ENCODE measurements at places on chromosomes 4 and X.
A peak's percentile ranks its signal among the peaks of the same experiment; 100 is the strongest.

DNA sequence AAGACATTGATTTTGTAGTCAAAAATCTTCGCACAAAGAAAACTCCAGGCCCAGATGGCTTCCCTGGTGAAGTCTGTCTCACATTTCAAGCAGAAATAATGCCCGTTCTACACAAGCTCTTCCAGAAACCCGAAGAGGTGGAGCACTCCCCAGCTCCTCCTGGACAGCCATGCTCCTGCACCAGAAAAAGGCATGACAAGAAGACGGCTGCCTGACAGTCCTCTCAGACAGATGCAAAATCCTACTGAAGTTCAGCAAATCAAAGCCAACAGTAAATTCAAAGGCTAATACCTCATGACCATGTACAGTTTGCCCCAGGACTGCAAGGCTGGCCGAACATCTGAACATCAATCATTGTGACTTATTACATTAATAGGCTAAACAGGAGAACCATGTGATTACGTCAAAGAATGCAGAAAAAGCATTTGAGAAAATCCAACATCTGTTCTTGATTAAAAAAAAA, 30.8 kb upstream of the MXD4 start:
- DNase-seq: peak; percentile 88

DNA sequence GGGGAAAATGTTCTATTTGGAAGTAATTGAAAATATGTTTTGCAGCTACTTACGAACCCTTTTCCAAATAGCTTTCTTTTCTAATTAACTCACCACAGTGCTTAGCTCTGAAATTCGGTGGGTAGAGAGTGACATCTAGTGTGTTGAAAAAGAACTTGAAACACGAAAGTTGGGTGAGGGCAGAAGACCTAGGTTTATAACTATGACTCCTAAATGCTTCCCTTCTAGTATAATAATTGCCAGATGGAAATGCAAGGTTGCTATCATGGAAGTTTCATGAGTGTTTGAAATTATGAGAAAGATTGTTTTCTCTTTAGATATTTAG, 77.3 kb upstream of the NOCT start:
- peak; percentile 42 for DNase-seq

GRCh38 chr4:105594099-105595010, 41.9 kb downstream of the ARHGEF38 start:
- DNase-seq: no peak

DNA sequence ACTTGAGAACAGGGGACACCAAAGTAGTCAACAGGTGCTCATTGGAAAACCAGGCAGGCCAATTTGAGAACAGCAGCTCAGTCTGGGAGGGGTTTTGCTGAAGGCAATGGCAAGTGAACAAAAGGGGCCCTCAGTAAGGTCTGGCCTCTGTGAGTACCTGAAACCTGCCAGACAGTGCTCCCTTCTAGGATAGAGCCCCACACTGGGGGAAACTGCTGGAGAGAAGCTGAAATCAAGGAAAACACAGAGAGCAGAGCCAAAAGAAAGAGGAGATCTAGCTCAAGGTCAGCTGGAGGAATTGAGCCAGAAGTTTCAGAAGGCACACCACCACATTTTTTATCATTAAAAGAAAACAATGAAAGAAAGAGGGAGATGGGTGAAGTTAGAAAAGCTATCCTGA, 28.2 kb downstream of the PNMA6E start:
- DNase-seq: no peak

DNA sequence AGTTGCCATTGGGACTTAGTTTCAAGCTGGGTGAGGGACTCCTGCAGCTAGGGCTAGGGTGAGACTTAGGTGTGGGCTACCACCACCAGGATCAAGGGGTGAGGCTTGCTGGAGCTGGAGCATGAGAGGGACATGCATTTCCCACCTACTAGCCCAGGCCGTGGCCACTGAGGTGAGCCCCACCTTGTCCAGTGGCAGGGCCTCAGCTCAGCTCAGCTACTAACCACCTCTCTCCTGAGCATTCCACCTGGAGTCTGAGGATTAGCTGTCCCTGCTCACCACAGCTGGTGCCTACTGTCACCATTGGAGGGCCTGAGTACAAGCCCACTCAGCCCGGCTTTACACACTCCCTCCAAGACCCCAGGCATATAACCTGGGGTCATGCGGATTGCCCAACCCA, 62.6 kb upstream of the MAGEH1 start:
- no peak for DNase-seq

GRCh38 chr4:7298619-7299009, 106.3 kb downstream of the SORCS2 start:
- DNase-seq: no peak

DNA sequence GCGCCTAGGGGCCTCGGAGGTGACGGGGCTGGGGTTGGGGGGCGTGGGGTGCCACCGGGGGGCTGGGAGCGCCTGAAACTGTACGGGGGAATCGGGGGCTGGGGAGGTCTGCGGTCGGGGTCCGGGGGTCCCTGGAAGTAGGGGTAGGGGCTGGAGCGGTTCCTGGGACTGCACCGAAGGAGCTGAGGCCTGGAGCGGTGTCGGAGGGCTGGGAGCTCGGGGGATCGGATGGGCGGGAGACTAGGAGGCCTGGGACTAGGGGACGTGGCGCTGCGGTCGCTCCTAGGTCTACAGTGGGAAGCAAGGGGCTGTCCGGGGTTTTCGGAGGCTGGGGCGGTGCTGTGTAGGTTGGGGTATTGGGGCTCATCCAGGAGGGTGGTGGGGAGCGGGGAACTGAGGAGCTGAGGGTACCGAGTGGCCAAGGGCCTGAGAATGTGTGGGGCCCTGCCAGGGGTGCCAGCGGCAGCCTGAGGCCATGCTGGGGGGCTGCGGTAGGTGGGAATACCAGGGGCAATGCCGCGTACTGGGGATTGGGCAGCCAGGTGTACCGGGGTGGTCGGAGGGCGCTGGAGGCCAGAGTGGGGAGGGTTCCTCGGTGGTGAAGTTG, 562 bp downstream of the AKAP17A start:
- DNase-seq: peak; percentile 50

GRCh38 chrX:134431894-134432293, 28.1 kb upstream of the HPRT1 start:
- no peak for DNase-seq

DNA sequence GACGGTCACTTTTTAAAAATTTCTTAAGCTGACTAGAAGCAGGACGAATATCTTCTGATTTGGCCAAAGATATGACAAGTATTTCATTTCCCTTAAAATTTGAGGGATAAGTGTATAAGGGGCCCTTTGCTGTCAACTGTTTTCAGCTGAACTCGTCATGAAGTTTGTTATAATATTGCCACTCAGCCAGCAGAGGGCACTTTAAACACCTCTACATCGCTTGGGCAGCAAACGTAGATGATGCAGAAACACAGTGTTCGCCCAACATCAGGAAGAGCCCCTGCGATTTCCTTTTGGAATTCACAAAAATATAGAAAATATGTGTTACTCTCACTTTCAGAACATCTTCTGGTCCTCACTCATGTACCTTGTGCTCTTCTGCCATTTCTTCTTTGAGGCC, 435.7 kb upstream of the FMR1 start:
- peak; percentile 1 for DNase-seq

DNA sequence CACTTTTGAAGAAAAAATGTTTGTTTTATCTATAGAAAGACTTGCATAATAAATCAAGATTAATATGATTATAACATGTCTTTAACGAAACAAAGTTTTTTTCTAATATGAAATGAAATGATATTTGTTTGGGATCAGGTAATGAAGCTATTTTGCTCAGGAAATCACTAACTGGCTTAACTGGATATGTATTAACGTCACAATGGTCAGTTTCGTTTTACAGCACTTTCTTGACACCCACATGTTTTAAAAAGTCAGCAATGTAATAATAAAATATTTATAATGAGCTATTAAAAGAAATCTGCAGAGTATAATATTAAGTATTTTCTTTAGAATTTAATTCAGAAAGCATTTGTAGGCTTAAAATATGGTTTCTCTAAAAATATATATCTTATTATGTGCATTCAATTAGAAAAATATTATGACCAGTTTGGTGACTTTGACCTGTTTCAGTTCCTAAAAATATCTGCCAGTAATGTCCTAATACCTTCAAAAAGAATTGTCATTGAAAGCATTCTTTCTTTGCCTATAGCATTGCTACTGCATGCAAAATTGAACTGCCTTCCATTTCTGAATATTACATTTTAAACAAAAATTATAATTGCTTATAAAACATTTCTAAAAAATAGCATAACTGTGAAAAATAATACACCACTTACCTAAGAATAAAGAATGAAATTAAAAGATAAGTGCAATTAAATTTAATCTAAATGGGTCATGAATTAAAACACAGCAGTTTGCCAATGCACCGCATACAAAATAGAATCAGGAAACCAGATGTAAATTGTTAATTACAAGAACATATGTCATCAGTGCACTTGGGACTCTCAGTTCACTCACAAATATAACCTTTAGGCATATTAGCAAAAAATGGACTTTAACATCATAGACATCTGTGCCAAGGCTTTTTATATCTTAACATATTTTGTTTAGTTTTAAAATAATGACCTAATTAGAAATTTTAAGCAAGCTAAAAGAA, 31.6 kb downstream of the TIGD2 start:
- peak; percentile 26 for DNase-seq

DNA sequence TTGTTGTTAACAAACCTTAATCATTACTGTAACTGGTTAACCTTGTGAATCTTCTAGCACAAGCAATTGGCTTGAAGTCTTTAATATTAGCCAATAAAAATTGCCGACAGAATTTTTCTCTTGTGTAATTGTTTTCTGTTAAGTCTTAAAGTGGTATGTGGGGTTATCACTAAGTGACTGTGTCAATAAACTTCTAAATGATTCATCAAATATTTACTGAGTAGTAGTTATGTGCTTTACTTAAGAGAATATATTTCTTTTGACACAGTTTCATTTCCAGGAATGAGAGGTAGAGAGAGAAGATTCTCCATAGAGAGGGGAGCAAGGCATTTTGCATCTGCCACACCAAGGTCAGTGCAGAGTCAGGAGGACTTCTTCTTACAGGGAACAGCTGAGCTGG, 2361.6 kb upstream of the AGA start:
- no peak for DNase-seq

- DNase-seq: no peak
These were observed 75.4 kb downstream of the AR start for GRCh38 chrX:67619253-67619652.

GRCh38 chr4:40170588-40170987, 26.2 kb upstream of the RHOH start:
- no peak for DNase-seq

- no peak for DNase-seq
These were observed 116.1 kb downstream of the GASK1B start for GRCh38 chr4:158056689-158057245.

DNA sequence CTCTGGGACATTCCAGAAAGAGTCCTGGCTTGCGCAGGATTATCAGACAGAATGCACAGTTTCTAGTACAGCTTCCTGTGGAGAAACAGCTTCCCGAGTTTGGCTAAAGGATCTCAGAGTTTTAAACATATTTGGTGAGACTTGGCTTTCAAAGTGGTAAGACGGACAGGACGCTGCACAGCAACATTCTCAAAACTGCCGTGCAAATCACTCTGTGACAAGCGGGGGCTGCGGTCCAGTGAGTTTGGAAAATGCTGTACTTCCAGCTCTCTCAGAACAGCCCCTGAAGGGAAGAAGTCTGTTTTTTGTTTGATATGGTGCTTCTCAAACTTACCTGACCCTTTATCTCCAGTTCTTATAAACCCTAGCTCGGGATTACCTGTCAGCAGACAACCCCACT, 18.1 kb downstream of the LGI2 start:
- DNase-seq: no peak

- no peak for DNase-seq
These were observed 2576.8 kb downstream of the PCDH7 start for GRCh38 chr4:33296876-33297455.

- DNase-seq: no peak
These were observed 25.8 kb downstream of the OTUD6A start for GRCh38 chrX:70087857-70088630.

DNA sequence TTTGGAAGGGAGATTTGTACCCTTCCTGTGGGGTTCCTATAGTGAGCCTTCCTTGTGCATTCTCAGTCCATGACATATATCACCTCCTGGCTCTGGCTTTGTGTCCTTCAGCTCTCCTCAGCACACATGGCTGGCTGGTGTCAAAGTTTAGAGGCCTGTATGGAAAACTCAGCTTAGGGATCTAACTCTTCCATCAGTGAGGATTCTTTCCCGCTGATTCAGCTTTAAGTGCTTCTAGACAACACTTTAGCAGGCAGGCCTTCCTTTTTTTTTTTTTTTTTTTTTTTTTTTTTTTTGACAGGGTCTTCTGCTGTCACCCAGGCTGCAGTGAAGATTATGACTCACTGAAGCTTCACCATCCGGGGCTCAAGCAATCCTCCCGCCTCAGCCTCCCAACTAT, 84.2 kb downstream of the NPNT start:
- no peak for DNase-seq

DNA sequence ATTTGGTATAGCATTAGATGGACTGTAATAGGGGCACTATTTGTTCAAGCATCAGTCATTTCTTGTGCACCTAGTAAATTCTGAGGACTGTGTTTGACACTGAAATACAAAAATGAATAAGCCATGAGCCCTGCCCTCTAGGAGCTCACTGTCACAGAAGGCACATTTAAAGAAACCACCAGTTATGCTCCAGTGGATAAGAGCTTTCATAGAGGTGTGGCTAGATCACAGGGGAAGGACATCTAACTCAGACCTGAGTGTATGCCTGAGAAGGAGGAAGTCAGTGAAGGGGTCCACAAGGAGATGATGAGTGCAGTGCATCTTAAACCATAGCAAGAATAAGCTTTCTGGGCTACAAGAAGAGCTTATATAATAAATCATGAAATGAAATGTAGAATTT, 40.1 kb downstream of the BTC start:
- DNase-seq: no peak

GRCh38 chr4:47617607-47618006, 132.5 kb downstream of the ATP10D start:
- DNase-seq: no peak

DNA sequence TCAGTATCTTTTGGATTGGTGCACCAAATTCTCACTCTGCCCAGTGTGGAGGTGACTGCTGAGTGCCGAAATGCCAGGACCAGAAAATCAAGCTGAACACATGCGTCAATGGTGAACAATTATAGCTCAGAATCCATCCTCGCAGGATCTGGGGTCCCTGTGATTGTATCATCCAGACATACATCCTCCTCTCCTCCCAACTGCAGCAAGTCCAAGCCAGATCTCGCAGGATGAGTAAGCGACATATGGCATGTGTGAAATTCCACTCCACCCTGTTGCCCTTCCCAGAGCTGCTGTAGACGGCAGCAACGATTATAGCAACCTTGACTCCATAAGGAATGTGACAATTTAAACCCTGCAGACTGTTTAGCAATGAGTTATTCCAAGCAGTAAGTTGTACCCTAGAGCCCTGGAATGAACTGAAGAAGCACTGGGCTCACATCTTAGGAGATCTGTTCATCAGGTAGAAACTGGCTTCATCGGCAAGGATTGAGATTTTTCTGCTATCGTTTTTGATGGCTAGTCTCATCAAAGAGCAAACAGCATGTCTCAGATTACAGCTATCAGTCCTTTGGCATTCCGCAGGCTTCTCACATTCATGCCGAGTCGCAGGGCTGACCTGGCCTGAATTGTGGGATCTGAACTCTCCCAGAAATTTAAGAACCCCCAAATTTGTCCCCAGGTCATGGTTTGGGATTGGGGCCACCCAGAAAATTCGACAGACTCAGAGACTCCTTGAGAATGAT, 35.5 kb upstream of the SORBS2 start:
- DNase-seq: peak; percentile 53
